ENCODE measurements at places on chromosomes 12 and 14. TPM values are rescaled to one million over a fixed set of nuclear protein-coding genes. Genes with fewer than 3 reads are reported as not detected.

The SERPINA12 gene
- not detected for total RNA-seq

- DNase-seq = no peak
These were observed 30.3 kb downstream of the PDE3A start for GRCh38 chr12:20398686-20399085.

The BIN2 gene
- 26.1 TPM for total RNA-seq

The ATP2B1 gene
- 46.6 TPM for total RNA-seq

The ESR2 gene
- total RNA-seq = 1.3 TPM

DNA sequence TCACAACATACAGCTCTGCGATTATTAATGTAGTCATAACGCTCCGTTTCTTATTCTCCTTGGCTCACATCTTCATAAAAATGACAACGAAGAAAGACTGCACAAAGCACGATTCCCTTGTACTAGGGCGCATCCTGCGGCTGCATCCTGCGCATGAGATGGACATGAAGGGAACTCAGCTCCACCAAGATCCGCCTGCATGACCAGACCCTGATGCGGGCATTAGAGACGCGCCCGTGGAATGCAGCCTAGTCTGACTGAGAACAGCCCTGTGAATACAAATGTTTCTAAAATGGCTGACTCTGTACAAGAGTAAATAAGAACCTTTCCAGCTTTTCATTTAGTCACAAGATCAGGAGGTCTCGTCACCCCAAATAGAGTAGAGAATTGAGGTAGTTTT lies 422.2 kb downstream of the NOVA1 start:
- no peak for DNase-seq

DNA sequence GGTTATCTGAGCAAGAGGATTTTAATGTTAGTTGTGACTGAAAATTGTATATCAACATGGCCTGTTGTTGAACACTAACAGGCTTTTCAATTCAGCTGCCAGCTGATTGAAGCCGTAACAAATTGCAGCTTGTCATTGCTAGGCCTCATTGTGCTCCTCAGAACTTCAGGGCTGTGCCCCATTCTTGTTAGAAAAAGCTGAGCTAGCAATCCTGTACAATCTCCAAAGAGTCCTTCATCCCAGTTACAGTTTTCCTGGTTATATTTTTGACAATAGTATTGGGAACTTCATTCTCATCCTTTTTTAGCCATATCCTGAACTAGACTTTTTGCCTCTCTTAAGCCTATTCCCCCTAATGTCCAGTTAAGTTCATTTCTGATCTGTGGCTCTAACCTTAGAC lies 564.1 kb upstream of the ATXN7L3B start:
- DNase-seq = no peak

The FGD4 gene
- total RNA-seq = 65.5 TPM

The IFNG-AS1 gene
- total RNA-seq = not detected

GRCh38 chr12:95859344-95859816 lies 628 bp downstream of the SNRPF start:
- no peak for DNase-seq

GRCh38 chr12:65532162-65532561 lies 253.7 kb downstream of the MSRB3 start:
- DNase-seq = no peak

DNA sequence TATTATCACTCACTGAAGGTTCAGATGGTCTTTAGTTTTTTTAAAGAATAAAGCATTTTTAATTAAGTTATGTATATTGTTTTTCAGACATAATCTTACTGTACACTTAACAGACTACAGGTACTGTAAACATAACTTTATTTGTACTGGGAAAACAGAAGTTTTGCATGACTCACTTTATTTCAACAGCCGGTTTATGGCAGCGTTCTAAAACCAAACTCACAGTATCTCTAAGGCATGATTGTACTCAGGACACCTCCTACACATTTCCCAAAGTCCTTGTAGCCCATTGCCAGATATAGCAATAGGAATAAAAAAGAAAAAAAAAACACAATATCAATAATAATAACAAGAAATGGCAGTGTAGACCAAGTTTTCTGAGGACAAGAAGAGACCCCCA lies 1341.4 kb downstream of the FSCB start:
- DNase-seq = no peak

The CCDC196 gene
- not detected for total RNA-seq

The OR2AP1 gene
- not detected for total RNA-seq

GRCh38 chr14:98957211-98958047 lies 314.6 kb downstream of the BCL11B start:
- no peak for DNase-seq

GRCh38 chr12:110908377-110909152 lies 11.8 kb downstream of the MYL2 start:
- no peak for DNase-seq

DNA sequence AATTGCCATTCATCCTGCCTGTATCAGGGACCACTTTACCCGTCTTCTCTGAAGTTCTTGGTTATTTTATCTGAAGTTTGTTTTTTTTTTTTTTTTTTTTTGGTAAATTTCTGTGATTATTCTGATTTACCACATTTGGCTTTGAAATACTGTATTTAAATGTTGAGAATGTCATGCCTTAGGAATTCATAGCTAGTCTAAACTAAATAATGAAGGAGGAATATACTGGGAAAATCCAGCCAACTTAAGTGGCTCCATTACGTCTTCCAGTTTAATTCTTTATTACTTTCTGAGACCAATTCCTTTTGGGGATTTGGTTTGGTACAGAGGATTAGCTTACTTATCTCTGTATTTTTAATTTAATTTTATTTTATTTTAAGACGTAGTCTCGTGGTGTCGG lies 60.3 kb upstream of the KCNMB4 start:
- no peak for DNase-seq

GRCh38 chr12:113221997-113222729 lies 899 bp downstream of the TPCN1 start:
- DNase-seq = no peak

DNA sequence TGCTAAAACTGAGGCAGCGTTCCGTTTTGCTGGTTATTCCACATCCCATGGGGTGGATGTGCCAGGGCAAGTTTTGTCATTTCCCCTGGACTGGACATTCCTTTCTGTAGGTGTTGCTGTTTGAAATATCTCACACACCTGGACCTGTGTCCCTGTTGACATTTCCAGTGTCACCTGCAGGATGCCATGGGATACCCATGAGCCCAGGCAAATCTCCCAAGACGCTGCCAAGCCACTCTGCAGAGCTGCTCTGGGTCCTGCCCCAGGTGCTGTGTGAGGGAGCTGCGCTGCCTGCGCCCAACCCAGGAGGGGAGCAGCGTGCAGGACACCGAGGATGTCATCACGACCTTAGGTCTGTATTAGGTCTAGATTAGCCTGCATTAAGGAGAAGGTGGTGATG lies 5.2 kb upstream of the PACS2 start:
- DNase-seq = no peak

- DNase-seq = no peak
These were observed 153.0 kb upstream of the DIO3 start for GRCh38 chr14:101408077-101408831.

GRCh38 chr12:125187148-125187745 lies 122.0 kb downstream of the AACS start:
- DNase-seq = no peak

The DIP2B gene
- 28.6 TPM for total RNA-seq

GRCh38 chr14:72783741-72784140 lies 110.2 kb downstream of the DPF3 start:
- DNase-seq = no peak

DNA sequence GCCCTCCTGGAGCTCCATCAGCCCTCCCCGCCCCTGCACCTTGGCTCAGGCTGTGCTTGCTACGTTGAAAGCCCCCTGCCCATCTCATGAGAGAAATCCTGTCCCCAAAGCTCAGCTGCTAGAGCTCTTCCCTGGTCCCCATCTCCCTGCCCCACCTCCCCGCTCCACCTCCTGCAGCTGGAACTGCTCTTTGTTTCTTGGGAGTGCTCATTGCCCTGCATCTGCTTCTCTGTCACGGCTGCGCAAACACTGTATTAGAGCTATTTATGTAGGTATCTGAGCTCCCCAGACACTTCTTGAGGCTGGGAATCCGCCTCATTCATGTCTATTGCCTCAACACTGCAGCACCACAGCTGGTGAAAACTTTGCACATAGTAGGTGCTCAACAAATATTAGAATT lies 32.8 kb upstream of the PRIMA1 start:
- DNase-seq = no peak

- DNase-seq = no peak
These were observed 13.6 kb upstream of the ACVR1B start for GRCh38 chr12:51937926-51938325.

DNA sequence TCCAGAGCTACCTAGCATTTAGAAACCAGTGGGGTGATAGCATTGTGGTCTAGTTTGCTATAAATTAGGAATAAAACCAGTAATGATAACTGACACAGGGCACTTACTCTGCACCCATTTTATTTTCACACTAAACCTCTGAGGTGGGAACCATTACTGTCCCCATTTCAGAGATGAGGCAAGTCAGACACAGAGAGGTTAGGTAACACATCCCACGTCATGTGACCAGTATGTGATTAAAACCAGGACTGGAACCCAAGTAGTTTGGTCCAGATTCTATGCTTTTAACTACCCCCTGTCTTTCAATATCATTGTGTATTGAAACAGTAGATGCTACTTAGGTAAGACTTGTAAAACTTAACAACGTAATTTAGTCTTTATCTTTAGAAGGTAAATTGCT lies 110.2 kb downstream of the PLXNC1 start:
- DNase-seq = no peak

DNA sequence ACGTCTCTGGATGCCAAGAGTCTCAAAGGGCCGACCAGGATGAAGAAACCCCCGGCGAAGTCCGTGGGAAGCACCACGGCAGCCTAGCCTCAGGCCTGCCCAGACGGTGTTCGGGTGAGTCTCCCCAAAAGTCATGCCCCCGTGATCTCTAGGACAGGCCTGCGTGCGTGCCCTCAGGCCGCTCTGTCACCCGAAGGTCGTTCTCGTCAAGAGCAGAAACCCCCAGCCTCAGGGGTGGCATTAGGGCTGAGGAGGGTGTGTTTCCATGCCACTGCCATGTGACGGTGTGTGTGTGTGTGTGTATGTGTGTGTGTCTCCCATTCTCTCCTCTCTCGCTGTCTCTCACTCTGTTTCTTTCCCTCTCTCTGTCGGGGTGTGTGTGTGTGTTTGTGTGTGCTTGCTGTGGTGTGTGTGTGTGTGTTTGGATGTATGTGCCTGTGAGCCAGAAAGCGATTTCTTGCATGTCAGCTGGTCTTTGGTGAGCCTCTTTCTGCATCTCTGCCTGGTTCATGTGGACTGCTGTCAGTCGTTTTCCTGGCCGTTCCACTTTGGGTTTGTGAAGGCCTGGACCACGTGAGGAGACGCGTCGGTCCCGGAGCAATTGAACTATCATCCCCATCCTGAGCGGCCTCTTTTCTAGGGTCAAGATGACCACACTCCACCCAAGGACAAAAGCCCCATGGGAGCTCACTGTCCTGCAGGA lies 772.5 kb upstream of the ALG10B start:
- no peak for DNase-seq

The TAS2R43 gene
- total RNA-seq = not detected

DNA sequence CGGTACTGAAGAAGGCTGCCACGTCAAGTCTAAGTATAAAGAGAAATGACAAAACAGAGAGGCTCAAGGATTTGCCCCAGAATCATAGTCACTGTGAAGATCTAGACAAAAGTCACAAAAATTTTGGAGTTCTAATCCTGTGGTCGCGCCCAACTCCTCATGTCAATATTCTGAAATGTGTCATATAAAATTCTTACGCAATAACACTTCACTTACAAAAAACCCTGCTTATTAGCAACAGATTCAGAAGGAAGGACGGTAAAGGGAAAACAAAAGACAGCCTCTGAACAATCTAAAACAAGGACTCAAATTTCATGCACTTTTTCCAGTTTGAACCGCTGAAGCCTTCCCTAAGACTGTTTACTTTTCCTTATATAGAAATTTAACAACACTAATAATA lies 94.7 kb downstream of the TSPAN8 start:
- DNase-seq = no peak

The KRT81 gene
- not detected for total RNA-seq

GRCh38 chr12:42705863-42706262 lies 116.3 kb upstream of the PRICKLE1 start:
- DNase-seq = no peak

- no peak for DNase-seq
These were observed 28.7 kb downstream of the PHETA1 start for GRCh38 chr12:111340231-111340630.

- DNase-seq = no peak
These were observed 283.0 kb upstream of the RTL1 start for GRCh38 chr14:101186544-101186943.

The GPR132 gene
- total RNA-seq = 6.7 TPM

- peak; percentile 65 for DNase-seq
These were observed 29.0 kb upstream of the SMUG1 start for GRCh38 chr12:54217774-54218241.

DNA sequence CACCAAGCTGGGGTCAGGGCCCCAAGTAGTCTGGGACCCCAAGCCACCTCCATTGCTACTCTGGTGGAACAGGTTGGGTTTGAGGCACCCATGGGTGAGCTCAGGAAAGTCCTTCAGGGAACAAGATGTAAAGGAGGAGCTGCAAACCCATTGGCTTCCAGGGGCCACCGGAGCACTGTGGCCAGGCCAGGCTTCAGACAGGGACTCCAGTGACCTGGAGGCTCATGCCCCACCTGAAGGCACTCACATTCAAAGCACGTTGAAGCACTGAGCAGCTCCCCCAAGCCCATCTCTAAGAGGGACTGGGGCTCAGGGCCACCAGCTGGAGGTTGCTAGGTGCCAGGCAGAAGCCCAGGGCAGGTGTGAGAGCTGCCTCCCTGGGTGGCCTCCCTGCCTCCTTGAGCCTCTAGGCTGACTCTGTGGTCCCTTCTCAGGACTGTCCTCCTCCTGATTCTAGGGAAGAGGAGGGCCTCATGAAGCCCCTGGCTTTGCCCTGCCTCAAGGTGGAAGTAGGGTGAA lies 49.1 kb downstream of the FAM222A start:
- DNase-seq = peak; percentile 43

The TCL1B gene
- total RNA-seq = not detected
